ENCODE measurements at places on chromosomes 1 and 21.

DNA sequence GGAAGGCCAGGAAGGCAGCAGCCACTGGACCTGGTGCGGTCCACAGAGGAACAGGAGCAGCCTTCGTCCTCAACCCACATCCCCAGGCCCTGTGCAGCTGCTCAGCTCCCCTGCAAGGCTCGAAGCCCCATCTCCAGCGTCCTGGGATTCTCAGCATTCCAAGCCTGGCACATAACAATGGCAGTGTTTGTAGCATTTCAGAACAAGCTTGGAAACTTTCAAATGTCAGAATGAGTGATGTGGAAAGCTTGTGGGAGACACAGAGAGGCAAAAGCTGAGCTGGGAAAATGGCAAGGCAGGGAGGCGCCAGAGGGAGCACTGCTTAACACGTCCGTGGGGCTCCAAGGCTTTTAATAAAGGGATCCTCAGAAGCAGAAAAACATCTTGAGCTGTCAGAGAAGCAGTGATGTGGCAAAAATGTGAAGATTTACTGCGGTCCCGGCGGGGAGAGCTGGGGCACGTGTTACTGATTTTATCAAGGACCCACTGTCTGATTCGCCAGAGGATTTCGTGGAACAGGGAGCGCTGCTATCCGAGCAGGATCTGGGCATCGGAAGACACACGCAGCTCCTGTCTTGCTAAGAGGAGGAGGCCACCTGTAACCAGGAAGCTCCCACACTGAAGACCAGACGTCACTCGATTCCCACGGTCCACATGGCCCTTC, 38.1 kb downstream of the TOMM20 start:
- DNase-seq: no peak

DNA sequence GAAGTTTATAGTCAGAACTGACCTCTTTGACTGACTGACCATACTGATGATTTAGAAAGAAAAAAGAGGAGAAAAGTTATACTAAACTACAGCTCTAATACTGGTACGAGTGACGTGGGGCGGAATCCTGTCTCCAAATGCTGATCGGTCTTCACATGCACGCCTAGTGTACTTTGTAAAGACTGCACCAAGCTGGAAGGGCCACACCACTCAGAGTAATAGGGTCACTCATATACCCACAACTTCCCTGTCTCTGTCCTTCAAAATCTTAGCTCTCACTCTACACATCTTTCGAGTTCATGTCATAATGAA, 19.4 kb upstream of the GUCA2A start:
- no peak for DNase-seq

GRCh38 chr21:43949499-43950208, 62.5 kb upstream of the TRAPPC10 start:
- DNase-seq: no peak

- no peak for DNase-seq
These were observed 40.4 kb downstream of the GATAD2B start for GRCh38 chr1:153882296-153882912.

DNA sequence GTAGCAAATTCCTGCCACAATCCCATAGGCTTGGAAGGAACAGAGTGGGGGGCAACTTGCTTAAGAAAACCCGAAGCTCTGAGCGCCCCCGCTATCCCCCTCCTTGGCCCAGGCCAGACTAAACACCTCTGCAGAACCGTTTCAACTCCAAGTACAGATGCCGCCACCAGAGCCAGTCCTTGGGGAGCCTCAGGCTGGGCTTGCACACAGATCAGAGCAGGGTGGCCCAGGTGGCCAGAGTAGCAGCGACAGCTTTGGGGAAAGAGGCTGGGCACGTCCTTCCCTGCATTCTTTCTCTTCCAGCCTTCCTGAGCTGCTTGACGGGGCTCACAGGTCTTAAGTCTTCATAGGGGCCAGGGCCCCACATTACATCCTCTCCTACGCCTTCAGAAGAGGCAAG, 181.6 kb upstream of the ZC3H12A start:
- no peak for DNase-seq

DNA sequence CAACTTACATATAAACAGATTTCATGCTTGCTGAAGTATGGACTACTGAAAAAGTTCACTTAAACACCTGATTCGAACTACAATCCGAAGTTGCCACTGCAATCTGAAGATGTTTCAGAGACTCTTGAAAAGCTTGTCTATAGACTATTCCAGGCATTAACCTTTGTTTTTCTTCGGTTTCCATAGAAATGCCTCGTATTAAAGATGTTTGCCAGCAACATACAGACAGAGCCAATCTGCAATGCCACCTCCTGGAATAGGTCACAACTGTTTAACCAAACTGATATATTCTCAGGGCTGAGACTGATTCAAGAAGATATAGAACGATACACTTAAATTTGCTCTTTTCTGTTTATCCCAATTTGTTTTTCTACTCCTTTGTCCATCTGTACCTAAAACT, 28.9 kb upstream of the DMRTB1 start:
- no peak for DNase-seq

GRCh38 chr1:74853756-74854155, 120.8 kb downstream of the TYW3 start:
- no peak for DNase-seq

DNA sequence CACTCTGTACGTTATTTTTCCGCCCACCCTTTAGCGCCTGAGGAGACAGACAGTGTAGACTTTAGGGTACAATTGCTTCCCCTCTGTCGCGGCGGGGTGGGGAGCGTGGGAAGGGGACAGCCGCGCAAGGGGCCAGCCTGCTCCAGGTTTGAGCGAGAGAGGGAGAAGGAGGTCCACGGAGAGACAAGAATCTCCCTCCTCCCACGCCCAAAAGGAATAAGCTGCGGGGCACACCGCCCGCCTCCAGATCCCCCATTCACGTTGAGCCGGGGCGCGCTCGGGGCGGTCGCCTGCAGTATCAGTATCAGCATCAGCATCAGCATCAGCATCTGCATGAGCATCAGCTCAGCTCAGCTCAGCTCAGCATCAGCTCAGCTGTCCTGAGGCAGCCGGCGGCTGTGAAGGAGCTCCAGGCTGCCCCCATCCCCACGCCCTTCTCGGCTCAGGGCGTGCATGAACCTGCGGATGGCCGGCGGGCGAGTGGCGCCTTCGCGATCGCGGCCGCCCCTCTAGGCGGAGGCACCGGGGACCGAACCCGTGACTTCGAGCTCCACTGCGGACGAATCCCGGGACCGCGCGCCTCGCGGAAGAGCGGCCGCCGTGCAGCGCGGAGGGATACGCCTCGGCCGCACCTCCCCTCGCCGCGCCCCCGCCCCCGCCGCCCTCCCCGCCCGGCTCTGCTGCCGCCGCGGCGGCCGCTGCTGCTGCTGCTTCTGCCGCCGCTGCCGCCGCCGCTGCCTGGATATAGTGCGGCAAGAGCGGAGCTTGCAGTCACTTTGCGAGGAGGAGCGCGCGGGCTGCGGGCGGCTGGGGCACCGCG, at the start of gene NCAM2:
TSS of gene NCAM2 (plus strand) at position 774 of the 820 bp plus-strand sequence.
- no peak for DNase-seq

DNA sequence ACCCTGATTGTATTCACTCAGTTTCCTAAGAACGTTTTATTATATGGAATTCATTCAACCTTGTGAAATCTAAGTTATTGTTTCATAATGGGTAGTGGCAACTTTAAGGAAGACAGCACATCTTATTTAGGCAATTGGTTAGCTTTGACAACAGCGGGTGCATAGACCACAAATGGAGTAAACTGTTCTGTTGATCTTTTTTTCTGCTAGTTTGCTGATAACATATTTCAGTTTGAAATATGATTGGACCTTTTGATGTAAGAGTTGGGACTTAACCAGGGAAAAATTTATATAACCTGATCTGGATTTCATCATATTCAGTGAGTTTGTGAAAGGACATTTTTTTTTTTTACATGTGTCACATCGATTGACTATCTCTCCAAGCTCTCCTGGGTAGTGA, 151.7 kb downstream of the HLX start:
- no peak for DNase-seq

DNA sequence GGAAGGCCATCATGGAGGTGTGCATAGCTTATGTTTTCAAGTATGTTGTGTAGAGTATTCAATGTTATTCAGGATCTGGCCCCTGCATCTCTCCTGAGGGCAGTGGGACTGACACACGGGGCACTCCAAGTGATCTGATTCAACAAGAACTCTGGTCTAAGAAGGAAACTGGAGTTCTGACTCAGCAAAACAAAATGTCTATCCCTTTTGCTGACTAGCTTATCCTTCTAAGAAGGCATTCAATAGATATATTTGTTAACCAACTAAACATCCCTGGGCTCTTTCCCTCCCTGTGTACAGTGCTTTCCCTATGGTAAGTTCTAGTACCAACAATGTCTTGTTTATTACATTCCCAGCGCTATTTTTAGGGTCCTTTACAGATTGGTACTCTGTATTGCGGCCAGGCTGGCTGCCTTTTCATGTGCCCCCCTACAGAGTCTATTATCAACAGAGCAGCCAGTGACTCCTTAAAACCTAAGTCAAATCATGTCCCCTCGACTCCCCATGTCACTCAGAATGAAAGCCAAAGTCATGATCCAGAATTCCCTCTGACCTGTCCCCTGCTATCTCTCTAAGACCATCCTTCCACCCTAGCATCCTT, 304.9 kb downstream of the KCNH1 start:
- DNase-seq: no peak

DNA sequence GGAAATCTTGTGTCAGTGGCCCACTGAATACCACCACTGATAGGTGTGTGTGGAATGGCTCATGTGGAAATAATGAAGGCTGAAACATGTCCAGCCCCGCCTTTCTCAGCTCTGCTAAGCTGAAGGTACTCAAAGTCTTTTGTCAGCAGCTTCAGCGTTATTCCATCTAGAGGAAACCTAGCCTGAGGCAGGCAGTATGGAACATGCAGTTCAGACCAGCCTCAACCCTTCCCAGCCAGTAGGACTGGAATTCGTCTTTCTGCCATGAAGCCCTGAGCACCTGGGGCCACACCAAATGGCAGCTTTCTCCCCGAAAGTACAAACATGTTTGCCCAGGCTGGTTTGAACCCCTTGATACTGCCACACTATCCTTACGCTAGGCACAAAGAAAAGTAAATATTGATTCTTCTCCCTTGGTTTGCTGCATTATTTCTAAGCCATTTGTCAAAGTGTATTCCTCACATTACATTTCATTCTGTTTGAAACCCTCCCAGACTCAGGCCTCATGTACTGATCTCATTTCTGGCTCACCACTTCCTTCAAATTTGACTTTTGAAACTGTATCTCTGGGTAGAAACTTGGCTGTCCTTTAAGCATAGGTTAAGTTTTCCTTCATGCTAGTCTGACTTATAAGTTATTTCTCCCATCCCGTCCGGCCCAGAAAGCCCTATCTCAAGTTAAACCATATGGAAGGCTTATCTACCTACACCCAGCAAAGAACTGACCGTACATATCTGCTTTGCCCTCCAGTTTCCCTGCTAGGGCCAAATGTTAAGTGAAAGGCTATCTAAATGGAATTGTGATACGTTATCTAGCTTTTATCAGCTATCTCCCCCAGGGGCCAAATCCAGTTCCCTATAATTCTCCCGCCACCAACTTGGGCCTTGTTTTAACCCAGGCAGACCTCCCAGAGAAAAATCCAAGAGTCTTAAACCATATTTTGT, 45.7 kb upstream of the HOOK1 start:
- no peak for DNase-seq

GRCh38 chr1:81836007-81836626, 35.4 kb downstream of the ADGRL2 start:
- no peak for DNase-seq

GRCh38 chr1:173126421-173126820, 75.7 kb upstream of the TNFSF18 start:
- no peak for DNase-seq

GRCh38 chr1:37481289-37482003, 7.1 kb downstream of the ZC3H12A start:
- no peak for DNase-seq

- no peak for DNase-seq
These were observed 107.0 kb upstream of the TLR5 start for GRCh38 chr1:223249854-223250631.

DNA sequence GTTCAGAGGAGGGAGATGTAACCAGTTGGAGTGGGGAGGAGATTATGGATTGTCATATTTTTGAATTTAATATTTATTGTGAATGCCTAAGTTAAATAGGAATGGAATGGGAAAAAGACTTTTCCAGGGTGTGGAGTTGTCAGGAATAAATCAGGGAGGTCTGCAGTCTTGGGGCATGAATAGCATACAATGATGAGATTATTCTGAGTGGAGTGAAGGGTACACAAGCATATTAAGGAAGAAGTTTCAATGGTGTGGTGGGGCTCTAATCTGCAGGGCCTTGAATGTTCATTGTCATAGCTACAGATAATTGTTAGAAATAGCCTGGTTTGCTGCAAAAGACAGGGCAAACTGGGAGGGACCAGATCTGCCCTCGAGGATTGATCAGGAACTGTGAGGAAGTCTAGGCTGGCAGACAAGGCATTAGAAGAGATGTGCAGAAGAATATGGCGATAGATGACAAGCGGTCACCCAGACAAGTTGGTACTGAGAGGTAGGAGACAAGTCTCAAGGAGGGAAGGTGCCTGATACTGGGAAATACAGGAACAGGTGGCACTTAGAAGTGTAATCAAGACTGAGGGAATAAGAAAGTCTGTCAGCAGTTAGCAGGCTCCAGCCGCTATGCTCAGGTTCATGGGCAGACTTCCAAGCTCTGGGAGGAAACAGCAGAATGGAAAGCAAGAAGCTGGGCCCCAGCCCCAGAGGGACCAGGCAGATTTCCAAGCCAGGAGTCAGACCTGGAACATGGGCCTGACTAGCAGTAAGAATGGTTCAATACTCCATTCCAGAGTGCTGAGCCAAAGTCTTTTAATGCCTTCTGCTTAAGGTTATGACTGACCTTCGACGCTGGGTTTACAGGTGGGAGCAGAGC, 20.9 kb upstream of the RGL1 start:
- no peak for DNase-seq

DNA sequence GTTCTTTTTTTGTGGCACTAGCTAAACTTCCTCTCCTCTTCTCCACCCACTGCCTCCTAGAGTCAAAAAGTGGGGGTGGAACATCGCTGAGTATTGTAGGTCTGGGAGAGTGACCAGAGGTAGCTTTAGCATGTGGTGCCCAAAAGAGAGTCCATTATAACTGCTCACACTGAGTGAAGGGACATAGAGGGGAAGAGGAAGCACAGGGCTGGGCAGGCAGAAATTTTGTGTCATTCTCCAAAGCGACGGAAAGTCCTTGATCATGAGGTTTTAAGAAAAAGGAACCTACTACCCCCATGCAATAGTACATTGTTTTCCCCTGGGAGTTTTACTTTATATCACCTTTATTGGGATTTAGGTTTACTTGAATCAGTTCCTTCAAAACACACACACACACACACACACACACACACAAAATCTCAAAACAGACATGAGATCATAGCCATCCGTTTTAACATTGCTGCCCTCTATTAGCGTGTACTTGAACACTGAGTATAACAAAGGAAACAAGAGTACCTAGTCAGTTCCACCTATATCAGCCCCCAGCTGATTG, 4.1 kb downstream of the CD84 start:
- no peak for DNase-seq

GRCh38 chr1:119805247-119805646, 6.0 kb downstream of the REG4 start:
- no peak for DNase-seq

GRCh38 chr1:16138772-16139221, 17.1 kb downstream of the EPHA2 start:
- DNase-seq: no peak

GRCh38 chr1:53781654-53782053, 42.7 kb upstream of the GLIS1 start:
- DNase-seq: no peak

Data from LoVo (cell line).